Cardiac fibroblast (primary cell): ENCODE measurements at places on chromosomes 6 and 20.

DNA sequence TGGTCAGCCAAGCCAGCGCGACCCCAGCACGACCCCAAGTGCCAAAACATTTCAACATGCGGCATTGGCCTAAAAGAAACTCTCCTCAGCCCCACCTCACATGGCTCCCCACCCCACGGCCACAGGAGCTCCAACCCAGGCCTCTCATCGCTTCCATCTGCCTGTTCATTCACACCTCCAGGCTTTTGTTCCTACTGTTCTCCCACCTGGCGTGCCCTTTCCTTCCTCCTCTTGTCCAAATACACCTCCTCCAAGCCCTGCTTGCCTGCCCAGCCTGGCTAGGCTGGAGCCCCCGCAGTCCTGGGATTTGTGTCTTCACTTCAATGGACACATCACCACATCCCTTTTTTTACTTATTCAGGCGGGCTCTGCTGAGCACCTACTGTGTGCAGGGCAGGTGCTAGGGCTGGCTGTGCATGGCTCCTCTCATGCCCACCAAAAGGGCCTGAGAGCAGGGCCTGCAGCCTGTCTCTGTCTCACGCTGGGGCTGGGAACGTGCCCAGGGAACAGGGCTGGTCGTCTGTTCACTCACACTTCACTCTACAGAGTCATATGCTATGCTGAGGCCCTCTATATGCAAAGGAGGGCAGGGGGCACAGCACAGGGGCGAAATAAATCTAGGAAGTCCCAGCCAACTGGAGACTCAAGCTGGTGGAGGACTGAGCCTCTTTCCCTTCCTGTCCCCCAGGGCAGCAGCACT is 61.1 kb downstream of the GRM4 start:
- DNase-seq: no peak

- DNase-seq: no peak
These were observed 2.5 kb upstream of the KATNA1 start for GRCh38 chr6:149651056-149651455.

- DNase-seq: peak; percentile 6
These were observed 21.6 kb upstream of the GJA1 start for GRCh38 chr6:121413879-121414278.

- DNase-seq: no peak
These were observed 88.3 kb downstream of the CDYL start for GRCh38 chr6:4864519-4864918.

DNA sequence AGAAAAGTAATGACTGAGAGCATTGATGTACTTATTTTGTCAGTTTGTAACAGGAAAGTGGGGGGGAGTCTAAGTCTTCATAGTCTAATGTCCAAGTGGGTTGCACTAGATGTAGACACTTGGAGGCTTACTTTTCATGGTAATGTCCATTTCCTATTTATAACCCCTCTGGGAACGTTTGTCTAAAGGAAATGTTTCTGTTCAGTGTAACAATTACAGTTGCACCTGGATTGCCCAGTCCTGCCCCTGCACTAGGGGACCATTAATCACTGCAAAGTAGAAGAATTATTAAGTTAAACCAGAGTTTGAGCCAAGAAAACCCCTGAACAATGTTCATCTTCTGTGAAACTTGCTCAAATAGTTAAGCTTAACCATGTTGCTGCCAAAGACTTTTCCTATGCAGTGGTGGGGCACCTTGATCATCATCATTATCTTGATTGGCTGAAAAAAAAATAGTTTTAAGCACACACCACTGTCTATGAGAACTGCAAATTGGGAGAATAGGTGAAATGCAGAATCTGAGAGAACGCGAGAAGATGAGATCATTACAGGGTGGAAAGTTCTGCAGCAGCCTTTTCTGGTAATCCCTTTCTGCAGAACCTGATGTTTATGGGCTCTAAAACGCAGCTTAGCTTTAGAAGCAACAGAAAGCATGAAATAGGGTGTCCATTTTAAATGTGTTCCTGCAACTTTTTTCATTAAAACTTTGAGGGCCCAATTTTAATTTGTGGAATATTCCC is 106.0 kb downstream of the ZNF217 start:
- no peak for DNase-seq

DNA sequence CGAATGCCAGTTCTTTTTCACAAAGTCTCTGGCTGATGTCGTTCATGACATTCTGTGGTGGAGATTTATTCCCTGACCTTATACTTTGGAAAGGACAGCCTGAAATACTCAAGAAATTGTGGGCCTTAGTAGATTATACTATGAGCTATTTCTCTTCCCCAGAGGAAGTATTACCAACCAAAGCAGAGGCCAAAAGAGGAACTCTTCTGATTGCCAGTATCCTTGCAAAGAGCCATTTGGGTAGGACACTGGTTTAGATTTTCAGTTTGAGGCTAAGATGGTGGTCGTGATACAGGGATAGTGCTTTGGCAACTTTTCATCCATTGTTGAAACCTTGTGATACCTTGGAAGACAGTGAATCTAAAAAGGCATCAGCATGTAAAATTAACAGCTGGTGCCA is 327.3 kb downstream of the HACE1 start:
- no peak for DNase-seq

GRCh38 chr6:15555101-15556038 is 107.5 kb downstream of the DTNBP1 start:
- no peak for DNase-seq

- DNase-seq: no peak
These were observed 32.9 kb upstream of the TCP11 start for GRCh38 chr6:35174088-35174434.

DNA sequence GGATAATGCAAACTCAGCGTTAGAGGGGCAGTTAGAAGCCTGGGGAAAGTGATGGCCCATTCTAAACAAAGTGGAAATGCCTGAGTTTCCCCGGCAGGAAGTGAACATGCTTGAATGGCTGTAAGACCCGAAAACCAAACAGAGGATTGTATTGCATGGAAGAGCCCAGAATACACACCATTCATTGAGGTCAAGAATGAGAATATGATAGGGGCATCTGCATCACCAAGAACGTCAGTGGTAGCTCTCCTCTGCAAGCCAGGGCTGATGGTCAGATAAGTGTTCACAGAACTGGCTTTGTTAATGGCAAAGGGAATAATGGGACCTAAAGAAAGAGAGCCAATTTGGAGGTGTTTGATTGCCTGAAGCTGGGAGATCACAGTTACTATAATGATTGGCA is 663.4 kb downstream of the KHDRBS2 start:
- no peak for DNase-seq

DNA sequence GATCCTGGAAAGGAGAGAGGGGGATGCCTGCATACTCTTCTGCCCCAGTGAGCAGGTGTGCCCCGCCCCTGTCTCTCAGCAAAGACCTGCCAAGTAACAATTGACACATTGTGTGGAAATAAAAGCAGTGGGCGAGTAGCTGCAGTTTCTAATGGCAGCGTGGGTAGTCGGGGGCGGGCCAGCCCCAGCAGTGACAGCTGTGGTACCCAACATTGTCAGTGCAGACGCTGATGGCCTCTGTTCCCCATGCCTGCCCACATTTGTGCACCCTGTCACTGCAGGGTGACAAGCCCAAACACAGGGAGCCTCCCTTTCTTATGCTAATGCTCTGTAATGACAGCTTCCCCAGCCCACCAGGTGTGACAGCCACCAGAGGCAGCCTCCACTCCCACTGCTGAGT is 491.7 kb downstream of the DHX35 start:
- DNase-seq: no peak

GRCh38 chr6:119511024-119511423 is 161.5 kb upstream of the MAN1A1 start:
- no peak for DNase-seq

DNA sequence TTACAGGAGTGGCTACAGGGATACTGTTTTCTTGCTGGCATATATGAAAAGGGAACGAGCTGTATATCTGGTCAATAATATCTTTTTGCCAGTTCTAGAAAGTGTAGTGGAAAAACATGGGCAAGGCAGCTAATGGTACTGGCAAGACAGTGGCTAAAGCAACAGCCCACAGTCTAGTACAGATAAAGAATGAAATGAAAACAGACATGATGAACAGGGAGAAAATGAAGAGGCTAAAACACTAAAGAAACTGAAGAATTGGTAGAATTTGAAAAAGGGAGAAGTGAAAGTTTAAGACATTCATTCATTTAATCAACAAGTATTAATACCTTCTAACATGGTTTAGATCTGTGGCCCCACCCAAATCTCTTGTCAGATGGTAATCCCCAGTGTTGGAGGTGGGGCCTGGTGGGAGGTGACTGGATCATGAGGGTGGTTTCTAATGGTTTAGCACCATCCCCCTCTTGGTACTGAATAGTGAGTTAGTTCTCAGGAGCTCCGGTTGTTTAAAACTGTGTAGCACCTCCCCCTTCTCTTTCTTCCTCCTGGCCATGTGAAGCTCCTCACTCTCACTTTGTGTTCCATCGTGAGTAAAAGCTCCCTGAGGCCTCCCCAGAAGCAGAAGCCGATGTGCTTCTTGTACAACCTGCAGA is 18.1 kb downstream of the FAM184A start:
- DNase-seq: no peak

- DNase-seq: no peak
These were observed 109.8 kb downstream of the TAF4 start for GRCh38 chr20:61955668-61956395.

GRCh38 chr20:56537997-56538396 is 5.0 kb downstream of the FAM209B start:
- DNase-seq: no peak
